ENCODE measurements at places on chromosomes 11 and 22.

GRCh38 chr22:39990686-39991085 lies 4.1 kb upstream of the FAM83F start:
- no peak for DNase-seq

DNA sequence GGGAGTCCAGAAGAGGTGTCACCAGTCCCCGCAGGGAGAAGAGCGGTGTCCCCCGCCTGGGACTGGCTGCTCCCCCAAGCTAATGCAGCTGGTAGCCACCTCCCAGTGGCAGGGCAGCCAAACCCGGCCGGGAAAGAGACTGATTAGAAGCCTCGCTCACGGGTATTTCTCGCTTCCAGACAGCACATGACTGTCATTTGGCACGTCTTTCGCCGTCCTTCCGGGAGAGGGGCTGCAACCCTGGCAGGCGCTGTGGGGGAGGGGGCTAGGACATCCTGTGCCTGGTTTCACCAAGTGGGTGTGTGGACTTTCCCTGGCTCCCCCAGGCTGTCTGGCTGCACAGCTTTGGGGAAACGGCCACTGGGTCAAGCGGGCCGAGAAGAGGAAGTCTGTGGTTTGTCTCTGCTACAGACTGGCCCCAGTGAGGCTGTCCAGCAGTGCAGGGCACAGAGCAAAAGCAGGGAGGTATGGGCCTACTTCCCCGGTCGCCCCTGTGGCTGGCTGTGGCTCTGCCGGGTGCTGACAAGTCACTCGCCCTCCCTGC lies 3.8 kb downstream of the CD81 start:
- DNase-seq, result no peak

- DNase-seq, result no peak
Measured at GRCh38 chr22:44659140-44659539, 42.9 kb upstream of the PRR5 start.

- no peak for DNase-seq
Measured at GRCh38 chr22:41969110-41969646, at the start of gene SEPTIN3. Gene SEPTIN3 (plus strand): TSS chr22:41969443. CDS start chr22:41971493, 2,050 bp downstream.

GRCh38 chr22:19179497-19180048 lies 1.0 kb upstream of the SLC25A1 start:
- DNase-seq, result peak; percentile 61

- no peak for DNase-seq
Measured at GRCh38 chr11:4027746-4028145, 66.9 kb upstream of the RRM1 start.

GRCh38 chr22:49094151-49094550 lies 733.5 kb downstream of the BRD1 start:
- no peak for DNase-seq

- DNase-seq, result no peak
Measured at GRCh38 chr11:70577258-70577603, 178.9 kb downstream of the CTTN start.

DNA sequence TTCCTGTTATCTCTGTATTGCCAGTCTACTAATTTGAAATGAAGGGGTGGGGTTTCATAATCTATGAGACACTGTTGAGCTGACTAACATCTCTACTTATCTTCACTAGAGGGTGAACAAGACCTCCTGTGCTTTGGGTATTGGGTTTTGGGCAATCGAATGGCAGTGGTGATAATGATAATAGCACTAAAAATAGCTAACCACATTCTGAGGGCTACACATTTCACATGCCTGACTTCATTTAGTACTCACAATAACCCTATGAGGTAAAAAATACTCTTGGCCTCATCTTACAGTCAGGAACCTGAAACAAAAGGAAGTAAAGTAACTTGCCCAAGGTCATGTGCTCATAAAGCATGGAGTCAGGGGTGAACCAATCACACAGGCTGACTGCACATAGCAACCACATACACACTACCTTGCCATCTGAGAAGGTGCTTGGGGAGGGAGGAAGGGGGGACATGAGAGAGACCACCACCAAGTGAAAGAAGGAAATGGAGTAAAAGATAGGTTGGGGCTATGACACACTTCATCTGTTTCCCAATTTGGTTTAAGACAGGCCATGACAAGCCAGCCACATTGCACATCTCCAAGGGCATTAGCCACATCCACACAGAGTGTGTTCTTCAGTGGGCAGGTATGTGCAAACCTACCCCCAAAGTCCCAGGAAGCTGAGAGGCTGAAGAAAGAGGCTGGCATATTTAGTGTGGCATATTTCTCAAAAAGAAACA lies 387.6 kb upstream of the DDI1 start:
- no peak for DNase-seq

GRCh38 chr11:45076761-45077160 lies 69.7 kb upstream of the PRDM11 start:
- no peak for DNase-seq

DNA sequence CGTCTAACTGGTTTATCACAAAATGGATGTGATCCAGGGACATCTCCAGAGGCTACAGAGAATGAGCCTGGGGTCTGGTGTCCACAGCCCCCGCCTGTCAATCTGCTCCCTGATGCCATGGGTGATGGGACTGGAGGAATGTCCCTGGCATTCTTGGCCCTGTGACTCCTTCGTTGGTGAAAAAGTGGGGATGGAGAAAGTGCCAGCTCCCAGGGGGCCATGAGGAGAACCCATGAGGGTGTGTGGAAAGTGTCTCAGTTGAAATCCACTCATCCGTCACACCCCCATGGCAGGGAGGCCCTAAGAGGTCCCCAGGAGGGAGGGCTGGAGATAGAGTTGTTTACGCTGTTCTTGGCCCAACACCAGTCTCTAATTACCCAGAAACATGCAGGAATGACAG lies 322.0 kb downstream of the CTTN start:
- no peak for DNase-seq

- DNase-seq, result no peak
Measured at GRCh38 chr11:75570559-75571139, 8.6 kb downstream of the SERPINH1 start.

GRCh38 chr11:65788821-65789220 lies 2.0 kb downstream of the OVOL1 start:
- DNase-seq, result no peak

- DNase-seq, result no peak
Measured at GRCh38 chr11:10537600-10537999, 3.4 kb downstream of the RNF141 start.

GRCh38 chr22:39880722-39881121 lies 12.8 kb downstream of the ENTHD1 start:
- no peak for DNase-seq

- no peak for DNase-seq
Measured at GRCh38 chr22:32375678-32376450, 18.2 kb downstream of the RFPL3 start.

DNA sequence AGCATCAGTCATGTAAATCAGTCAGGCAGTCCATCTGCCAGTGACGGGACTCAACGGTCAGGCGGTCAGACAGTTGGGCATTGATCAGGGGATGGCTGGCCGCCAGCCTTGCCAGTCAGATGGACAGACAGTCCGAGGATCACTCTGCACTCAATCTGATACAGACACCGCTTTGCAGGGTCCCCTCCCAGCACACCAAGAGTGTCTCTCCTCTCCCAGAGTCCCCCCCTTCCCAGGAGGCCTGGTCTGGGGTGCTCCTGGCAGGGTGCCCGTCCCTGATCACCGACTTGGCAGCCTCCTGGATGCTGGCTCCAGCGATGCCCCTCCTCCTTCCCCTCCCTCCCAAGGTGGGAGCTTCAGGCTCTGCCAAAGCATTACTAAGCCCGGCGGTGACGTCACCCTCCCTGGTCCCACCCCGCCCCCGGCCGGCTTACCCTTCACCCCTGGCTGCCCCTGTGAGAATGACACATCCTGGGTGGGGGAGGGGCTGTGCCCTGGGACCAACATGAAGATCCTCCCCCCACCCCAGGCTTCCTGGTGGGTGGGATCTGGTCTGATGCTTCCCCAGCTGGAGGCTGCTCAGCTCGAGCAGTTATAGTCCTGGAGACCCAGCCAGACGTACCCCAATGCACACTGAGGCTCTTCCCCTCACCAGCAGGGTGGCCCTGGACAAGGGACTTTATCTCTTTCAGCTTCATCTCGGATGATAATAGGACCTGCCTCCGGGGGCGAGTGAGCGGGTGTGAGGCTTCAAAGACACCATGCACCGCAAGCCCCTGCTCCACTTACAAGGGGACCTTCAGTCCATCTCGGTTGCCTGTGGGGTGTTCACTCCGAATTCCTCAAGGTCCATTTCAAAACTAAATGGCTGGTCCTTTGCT lies 69.2 kb downstream of the CD82 start:
- DNase-seq, result no peak

- DNase-seq, result no peak
Measured at GRCh38 chr11:35593143-35593542, 25.1 kb upstream of the FJX1 start.

DNA sequence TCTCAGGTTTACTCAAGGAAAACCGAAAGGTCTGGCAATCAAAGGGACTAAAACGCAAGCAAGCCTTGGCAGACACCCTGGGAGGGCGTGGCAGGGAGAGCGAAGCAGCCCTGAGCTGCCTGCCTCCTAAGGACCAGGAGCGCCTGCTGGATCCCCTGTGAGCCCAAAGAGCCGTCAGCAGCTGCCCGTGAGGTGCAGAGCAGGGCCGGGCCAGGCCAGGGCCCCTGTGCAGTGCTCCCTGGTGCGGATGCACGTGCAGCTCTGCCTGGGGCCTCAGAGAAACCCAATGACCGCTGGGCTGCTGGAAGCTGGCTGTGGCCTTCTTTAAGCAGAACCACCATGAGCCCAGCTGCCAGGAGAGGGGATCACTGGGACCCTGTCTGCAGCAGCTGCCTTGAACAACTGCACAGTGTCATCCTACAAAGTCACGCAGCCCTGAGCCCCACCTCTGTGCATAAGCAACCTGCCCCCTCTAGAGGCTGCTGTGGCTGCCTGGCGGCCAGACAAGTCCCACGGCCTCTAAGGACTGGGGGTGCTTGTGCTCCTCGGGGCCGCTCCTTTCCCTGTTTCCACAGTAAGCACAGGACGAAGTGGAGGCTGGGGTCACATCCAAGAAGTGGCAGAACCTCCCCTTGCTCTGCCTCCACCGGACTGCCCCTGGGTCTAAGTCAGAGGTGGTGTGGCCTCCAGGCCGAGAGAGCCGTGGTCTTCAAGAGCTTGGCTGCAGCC lies 29.1 kb upstream of the COMT start:
- no peak for DNase-seq

DNA sequence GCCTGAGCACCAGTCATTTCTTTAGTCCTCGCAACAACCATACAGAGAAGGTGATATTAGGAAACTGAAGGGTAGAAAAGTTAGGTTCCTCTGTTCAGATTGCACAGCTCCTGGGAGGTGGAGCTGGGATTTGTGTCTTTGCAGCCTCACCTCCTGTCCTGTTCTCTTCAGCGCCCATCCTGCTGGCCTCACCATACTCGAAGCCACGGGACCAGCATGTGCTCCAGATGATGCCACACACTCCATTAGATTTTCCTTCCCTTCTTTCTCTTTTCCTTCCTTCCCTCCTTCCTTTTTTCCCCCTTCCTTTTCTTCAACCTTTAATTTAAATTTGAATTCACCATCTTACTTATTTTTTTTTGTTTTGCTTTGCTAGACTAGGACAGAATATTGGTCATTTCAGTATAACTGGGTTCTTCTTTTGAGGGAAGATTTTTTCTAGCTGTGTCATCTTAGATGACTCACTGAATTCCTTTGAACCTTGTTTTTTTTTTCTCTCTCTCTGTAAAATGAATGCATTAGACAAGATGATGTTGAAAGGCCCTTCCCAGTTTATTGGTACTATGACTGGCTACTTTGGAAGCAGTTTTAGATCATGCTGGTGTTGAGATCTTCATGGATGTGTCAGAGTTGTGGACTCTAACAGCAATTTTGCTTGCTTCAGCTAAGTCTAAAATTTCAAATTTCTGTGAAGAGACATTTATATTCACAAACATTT lies 662.5 kb upstream of the TENM4 start:
- DNase-seq, result no peak

DNA sequence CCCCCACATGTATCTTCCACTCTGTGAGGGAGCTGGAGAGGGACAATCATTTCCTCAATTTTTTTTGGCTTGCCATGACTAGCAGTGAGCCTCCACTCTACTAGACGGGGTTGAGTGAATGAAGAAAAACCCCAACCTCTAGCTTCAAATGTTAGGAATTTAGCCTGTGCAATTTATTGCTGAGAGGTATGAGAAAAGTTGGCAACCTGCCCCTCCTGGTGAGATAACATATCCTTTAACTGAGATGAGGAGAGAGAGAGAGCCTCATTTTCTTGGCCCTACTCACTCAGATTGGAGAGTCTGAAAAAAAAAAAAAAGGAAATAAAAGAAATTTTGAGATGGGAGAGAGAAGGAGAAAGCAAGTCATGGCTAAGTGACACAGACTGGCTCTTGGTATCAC lies 218.2 kb upstream of the CARD18 start:
- no peak for DNase-seq

- DNase-seq, result no peak
Measured at GRCh38 chr11:35282221-35282882, 137.0 kb downstream of the SLC1A2 start.

DNA sequence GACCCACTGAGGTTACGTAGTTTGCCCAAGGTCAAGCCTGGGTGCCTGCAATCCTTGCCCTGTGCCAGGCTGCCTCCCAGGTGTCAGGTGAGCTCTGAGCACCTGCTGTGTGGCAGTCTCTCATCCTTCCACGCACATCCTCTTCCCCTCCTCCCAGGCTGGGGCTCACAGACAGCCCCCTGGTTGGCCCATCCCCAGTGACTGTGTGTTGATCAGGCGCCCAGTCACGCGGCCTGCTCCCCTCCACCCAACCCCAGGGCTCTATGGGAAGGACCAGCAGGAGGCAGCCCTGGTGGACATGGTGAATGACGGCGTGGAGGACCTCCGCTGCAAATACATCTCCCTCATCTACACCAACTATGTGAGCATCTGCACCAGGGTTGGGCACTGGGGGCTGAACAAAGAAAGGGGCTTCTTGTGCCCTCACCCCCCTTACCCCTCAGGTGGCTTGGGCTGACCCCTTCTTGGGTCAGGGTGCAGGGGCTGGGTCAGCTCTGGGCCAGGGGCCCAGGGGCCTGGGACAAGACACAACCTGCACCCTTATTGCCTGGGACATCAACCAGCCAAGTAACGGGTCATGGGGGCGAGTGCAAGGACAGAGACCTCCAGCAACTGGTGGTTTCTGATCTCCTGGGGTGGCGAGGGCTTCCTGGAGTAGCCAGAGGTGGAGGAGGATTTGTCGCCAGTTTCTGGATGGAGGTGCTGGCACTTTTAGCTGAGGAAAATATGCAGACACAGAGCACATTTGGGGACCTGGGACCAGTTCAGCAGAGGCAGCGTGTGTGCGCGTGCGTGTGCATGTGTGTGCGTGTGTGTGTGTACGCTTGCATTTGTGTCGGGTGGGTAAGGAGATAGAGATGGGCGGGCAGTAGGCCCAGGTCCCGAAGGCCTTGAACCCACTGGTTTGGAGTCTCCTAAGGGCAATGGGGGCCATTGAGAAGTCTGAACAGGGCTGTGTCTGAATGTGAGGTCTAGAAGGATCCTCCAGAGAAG lies 1.6 kb downstream of the GSTP1 start:
- no peak for DNase-seq

Data from CD4-positive, alpha-beta T cell treated with Interleukin-21 for 1 hour (primary cell).